Right lung (tissue), 10 donors: ENCODE measurements at places on chromosomes 4 and X. TPM values are rescaled to one million over a fixed set of nuclear protein-coding genes. Genes with fewer than 3 reads are reported as not detected.

GRCh38 chrX:71636438-71637252, 18.3 kb upstream of the CXCR3 start:
- DNase-seq, result no peak

DNA sequence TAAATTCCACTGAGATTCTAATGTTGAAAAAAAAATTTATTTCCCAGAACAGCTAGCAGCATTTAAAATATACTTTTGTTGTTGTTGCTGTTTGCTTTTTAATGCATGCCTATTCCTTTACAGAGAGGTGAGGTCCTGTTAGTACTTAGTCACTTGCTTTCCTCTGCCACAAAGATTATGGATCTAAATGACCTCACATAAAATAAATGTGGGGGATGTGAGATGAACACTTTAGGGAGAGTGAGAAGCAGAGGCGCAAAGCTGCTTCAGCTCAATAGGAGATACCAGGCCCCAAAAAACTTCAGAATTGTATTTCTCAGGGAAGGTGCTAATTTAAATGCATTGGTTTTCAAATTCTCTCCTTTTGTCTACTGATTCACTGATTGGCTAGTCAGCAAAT, 4.0 kb downstream of the LDB2 start:
- no peak for DNase-seq

- no peak for DNase-seq
Observed at GRCh38 chrX:150364347-150365050, 1.4 kb downstream of the MAMLD1 start.

- DNase-seq, result no peak
Observed at GRCh38 chrX:7330971-7331746, 183.2 kb upstream of the PUDP start.

- DNase-seq, result no peak
Observed at GRCh38 chr4:143643399-143643798, 57.1 kb downstream of the FREM3 start.

- no peak for DNase-seq
Observed at GRCh38 chrX:2589186-2590020, 88.6 kb upstream of the DHRSX start.

DNA sequence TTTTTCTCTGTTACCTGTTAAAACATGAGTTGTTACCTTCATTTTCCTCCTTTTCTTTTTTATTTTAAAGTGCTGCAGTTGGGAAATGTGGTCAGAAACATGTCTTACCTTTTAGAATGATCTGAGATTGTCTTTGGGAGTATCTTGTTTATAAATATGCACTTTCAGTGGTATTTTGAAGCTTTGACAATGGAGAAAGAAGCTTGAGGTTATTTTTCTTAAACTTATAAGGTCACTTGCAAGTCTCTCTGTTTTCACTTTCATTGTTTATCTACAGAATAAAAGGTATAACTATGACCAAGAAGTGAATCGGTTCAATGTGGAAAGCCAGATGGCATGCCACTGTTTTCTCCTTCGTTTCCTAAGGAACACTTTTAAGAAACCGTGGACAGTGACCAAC, 167.5 kb upstream of the SLC7A11 start:
- DNase-seq, result no peak

GRCh38 chr4:123564758-123565346, 168.3 kb downstream of the SPRY1 start:
- no peak for DNase-seq

DNA sequence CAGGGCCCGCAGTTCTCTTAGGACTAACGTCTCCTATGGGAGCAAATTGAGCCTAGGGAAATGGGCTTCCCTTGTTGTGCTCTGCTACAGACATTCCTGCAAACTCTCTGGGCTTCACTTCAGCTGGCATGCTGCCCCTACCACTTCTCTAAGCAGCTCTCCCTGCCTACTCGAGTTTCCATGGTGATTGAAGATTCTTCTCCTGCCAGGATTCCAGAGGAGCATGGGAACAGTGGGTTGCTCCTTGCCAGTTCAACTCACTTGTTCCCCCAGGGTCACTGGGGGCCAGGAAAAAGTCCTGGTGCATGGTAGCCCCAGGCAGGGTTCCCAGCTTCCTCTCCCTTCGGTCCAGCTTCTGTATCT, 21.1 kb upstream of the WDR17 start:
- no peak for DNase-seq

- no peak for DNase-seq
Observed at GRCh38 chrX:39910651-39911050, 187.1 kb downstream of the BCOR start.

GRCh38 chr4:24003496-24003895, 113.6 kb upstream of the PPARGC1A start:
- DNase-seq, result no peak

DNA sequence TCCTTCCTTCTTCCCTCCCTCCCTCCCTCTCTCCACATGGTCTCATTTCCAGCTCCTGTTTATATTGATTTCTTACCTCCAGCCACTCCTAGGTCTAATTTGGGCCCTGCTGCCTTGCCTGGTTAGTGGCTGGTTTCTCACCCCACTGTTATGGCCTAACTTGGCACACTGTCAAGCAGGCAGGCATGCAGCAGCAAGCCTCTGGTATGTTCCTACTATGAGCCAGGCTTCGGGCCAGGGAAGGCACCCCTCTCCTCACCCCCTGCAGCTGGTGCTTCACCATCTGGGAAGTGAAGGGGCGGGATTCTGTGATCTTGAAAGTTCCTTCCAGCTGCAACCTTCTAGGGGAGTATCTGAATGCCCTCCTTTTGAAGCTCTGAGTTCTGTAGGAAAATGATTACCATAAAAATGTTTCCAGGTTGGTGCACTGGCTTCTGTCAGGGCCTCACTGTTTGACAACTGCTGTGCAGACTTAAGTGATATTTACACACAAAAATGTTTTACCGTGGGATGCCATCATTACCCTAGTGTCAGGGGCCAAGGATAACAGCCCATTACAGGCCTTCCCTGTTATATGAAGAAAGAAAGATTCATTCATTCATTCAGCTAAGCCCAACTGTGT, 10.1 kb upstream of the VMA21 start:
- no peak for DNase-seq

DNA sequence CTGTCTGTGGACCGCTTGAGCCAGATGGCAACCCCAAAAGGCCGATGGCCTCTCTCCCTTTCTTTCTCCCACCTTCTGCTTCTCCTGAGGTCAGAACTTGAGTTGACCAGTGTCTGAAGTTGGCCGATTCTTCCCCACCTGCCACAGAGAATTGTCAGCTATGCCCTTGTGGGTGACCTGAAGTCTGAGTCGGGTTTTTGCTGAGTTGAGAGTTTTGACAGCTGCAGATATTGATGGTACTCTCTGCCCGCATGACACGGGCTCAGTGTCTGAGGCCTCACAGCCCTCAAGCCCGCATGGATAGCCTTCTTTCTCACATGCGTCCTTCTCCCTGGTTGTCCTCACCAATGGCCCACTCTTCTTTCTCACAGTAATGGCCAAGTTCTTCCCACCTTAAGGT, 111.0 kb downstream of the EFNB1 start:
- no peak for DNase-seq

- DNase-seq, result no peak
Observed at GRCh38 chr4:28167411-28167810, 1306.8 kb downstream of the STIM2 start.

DNA sequence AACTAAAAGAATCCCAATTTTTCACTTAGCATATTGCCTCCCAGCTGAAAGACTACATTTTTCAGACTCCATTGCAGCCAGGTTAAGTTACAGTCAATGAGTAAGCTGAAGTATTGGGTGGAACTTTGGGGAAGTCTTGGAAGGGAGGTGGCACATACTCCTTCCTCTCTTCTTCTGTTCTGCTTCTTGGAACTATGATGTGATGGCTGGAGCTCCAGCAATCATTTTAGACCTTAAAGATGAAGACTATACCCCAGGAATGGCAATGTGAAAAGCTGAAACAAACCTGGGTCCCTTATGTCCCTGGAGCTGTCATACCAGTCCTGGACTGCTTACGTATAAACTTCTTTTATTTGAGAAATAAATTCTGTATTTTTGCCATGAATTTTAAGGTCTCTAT, 30.8 kb downstream of the SAT1 start:
- DNase-seq, result no peak

DNA sequence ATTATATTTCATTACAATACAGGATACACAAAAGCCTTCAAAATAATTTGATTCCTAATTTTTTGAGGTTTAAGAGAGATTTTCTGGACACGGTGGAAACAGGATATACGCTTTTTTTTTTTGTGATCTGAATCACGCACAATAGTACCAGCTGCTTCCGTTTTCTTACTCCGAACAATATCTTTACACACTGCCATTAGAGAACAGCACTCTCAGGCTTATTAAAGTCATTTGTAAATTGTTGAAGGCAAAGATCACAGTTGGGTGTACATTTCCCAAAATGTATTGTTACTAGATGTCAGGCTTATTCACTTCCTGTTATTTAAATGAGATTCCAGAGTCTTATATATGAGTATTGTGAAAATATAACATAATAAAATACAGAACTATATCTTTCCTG, 71.5 kb downstream of the TMEM47 start:
- DNase-seq, result no peak

DNA sequence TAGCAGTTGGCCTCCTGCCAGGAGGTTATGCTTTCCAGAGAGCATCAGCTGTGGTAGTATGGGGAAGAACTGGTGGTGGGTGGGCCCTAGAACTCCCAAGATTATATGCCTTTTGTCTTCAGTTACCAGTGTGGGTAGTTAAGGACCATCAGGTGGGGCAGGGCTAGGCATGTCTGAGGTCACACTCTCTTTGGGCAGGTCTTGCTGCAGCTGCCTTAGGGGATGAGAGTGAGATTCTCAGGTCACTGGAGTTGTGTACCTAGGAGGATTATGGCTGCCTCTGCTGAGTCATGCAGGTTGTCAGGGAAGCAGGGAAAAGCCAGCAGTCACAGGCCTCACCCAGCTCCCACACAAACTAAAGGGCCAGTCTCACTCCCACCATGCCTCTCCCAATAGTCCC, 172.9 kb upstream of the GYPA start:
- DNase-seq, result no peak

GRCh38 chr4:151729731-151730559, 30.9 kb downstream of the GATB start:
- DNase-seq, result no peak

DNA sequence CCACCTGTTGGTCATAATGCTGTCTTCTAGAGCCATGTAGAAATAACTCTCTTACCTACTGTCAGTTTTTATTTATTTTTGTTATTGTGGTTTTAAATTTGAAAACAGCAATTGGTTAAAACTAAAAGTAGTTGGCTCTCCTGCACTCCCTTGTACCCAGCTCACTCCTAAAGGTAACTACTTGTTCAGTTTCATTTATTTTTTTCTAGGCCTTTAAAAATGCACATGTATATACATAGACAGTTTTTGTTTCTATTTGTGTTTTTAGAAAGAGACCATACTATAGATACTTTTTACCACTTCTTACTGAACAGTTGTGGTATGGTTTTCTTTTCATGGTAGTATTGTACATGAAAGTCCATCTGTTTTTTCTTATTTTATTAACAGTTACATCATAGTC, 16.8 kb downstream of the SMAD1 start:
- DNase-seq, result no peak

DNA sequence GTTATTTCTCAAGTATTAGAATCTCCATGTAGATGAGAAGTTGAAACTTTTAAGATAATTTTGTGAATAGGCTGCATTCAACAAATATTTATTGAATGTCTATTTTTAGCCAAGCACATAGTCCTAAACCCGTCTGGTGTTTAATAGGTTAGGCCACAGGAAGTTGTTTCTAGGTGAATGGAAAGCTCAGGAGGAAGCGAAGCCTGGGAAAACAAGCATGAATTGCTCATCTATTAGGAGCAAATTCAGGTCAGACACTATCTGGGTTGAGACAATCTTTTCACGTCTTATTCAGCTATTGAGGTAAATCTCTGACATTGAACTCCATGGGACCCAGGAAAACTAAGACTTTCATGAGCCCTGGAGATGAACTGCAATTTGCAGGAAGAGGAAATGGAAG, 43.1 kb upstream of the FREM3 start:
- no peak for DNase-seq

DNA sequence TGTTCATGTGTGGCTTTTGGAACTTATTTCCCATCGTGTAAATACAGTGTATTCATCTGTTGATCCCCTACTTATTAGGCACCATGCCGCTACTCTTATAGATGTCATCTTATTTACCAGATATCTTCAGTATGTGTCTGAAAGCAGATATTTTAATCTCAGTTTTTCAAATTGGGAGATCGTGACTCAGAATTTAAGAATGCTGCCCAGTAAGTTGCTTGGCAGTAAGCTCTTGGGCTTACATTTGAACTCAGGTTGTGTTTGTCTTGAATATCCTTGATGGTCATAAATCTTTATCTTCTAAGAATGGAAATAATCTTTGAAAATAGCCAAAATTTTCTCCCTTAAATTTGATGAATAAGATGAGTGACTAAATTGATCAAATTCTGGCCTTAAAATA, 45.9 kb upstream of the RPA4 start:
- no peak for DNase-seq

GRCh38 chr4:25485104-25485503, 108.0 kb downstream of the ANAPC4 start:
- DNase-seq, result no peak

- peak; percentile 70 for DNase-seq
Observed at GRCh38 chrX:9708923-9709553, 56.6 kb downstream of the GPR143 start.

- no peak for DNase-seq
Observed at GRCh38 chr4:33187035-33187434, 2466.9 kb downstream of the PCDH7 start.

The FABP2 gene
- polyA plus RNA-seq, result 0.08 TPM

The AKAP14 gene
- polyA plus RNA-seq, result 5.5 TPM

The CCDC160 gene
- 2.5 TPM for polyA plus RNA-seq

The DRD5 gene
- polyA plus RNA-seq, result not detected

The PAK3 gene
- polyA plus RNA-seq, result 0.82 TPM

The CXCL8 gene
- 1.4 TPM for polyA plus RNA-seq

The FRG2 gene
- not detected for polyA plus RNA-seq

The CXCL3 gene
- 1.2 TPM for polyA plus RNA-seq
